ENCODE measurements at places on chromosomes 2 and 18.

- DNase-seq = no peak
Observed at GRCh38 chr2:7348761-7349160, 431.5 kb downstream of the RNF144A start.

DNA sequence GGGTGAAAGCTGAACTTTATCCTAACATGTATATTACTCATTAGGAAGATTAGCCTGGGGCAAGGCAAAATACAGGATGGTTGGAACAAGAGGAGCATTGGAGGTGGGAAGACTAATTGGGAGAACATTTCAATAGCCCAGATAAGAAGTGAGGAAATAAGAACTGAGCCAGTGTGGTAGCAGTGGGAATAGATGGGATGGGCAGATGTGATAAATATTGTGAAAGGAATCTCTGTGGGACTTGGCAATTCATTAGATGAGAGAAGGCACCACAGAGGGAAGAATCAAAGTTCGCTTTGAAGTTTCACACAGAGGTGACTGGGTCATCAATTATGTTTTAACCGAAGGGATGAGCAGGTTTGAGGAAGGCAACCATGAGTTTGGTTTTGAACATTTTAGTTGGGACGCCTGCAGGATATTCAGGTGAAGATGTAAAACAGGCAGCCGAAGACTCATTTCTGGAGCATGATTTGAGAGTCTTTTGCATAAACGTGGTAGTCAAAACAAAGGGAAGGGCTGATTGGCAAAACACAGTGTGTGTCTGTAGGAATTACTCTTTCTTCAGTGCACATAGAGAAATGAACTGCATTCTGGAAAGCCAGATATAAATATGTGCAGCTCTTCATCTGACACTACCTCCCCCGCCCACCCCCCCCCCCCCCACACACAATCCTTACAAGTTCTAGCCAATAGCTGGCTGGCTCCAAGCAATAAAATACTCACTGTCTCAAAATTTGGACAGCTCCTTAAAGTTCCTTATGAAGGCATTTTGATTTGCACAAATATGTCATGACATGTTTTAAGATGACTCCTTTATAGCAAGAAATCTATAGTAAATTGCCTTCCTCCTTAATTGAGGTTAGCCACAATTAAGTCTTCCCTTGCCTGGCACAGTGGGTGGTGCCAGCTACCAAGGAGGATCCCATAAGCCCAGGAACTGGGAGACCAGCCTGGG lies 1.9 kb upstream of the SLC1A4 start:
- peak; percentile 71 for DNase-seq

GRCh38 chr2:42903821-42904575 lies 111.6 kb upstream of the HAAO start:
- no peak for DNase-seq

GRCh38 chr2:172096626-172097547 lies 5.8 kb downstream of the DLX2 start:
- DNase-seq = peak; percentile 97

DNA sequence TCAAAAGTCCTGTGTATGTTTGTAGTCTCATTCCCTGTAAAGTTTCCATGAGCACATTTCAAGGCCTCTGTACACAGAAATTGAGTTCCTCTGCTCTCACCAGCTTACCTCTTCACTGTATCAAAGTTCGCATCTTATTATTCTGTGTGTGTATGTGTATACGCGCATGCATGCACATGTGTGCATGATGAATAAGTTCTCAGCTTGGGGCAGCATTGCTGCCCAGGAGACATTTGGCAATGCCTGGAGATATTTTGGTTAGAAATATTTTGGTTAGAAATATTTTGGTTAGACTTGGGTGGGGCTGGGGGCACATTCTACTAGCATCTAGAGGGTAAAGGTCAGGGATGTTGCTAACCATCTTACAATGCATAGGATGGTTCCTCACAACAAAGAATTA lies 23.4 kb downstream of the TCF7L1 start:
- DNase-seq = peak; percentile 55

- DNase-seq = no peak
Observed at GRCh38 chr2:229160180-229160579, 110.9 kb downstream of the PID1 start.

GRCh38 chr2:10764096-10764785 lies 42.8 kb downstream of the ATP6V1C2 start:
- DNase-seq = no peak

DNA sequence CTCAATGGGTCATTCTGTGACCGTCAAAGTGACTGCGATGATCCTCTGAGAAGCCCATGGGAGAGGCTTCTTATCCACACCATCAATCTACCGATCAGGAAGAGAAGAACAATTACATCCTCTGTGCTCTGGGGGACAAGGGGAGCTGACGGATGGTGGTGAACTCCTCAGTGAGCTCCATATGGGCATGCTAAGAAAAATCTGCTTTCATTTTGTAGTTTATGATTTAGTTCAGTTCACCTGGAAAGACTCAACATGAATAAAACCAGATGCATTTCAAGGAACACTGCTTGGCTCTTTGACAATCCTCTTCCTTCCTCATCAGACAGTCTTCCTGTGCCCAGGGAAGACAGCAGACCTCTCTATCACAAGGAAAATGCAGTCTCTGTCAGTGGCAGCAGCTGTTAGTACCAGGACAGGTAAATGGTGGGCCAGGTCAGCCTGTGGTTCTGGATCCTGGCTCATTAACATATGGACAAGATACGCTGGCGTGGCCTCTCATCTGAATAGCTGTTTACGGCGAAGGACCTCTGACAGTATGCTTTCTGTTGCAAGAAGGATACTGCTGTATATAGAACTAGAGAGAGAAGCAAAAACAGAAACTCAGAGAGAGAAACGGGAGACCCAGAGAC lies 176.9 kb downstream of the BCL2 start:
- DNase-seq = no peak

Measured in EH (cell line).